CD8-positive, alpha-beta memory T cell (primary cell): ENCODE measurements at places on chromosomes 13 and 19. TPM values are rescaled to one million over a fixed set of nuclear protein-coding genes. Genes with fewer than 3 reads are reported as not detected.

GRCh38 chr19:1650650-1651567 is 1.5 kb downstream of the TCF3 start:
- no peaks in the 10 kb centered on the region for H3K27me3 ChIP-seq
- H3K4me1 ChIP-seq: peaks cover 13% of the 10 kb centered on the region
- peak overlapping the region; percentile 57 for H3K27ac ChIP-seq
- H3K36me3 ChIP-seq: no peaks in the 10 kb centered on the region
- peak; percentile 85 for DNase-seq

DNA sequence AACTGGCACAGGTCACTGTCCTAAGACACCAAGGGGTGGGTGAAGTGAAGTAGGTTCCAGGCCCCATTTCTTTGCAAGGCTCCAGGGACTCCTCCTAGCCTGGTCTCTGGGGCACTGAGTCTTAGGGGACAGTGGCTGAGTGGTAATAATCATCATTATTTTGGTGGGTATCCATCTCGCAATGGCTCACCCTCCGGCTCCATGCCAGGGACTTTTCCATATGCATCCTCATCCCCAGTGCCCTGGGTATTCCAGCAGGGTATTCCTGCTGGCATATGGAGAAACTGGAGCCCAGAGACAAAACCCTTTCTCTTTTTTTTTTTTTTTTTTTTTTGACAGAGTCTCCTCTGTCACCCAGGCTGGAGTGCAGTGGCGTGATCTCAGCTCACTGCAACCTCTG is 2.5 kb downstream of the PDE4A start:
- H3K27me3 ChIP-seq: peaks cover 46% of the 10 kb centered on the region
- DNase-seq: no peak
- H3K27ac ChIP-seq: no peak overlapping the region
- H3K4me1 ChIP-seq: peaks cover 73% of the 10 kb centered on the region

DNA sequence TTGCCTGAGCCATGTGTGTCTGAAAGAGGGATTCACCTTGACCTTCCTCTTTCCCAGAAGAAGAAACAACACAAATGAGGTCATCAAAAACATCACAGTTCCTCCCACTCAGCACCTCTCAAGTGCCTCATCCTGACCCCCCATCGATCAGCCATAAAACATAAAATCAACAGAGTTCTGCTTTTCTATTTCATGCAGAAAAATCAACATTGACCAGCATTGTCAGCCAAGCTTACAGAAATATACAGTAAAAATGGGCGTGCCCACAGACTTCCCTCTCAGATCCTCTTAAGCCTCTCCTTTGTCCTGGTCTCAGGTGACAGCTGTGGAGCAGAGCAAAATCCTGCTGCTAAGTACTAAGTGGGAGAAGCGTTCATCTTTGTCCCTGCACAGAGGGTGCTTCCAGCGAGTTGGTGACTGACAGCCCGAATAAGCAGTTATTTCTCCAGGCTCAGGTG is 213.3 kb downstream of the OLFM4 start:
- H3K27me3 ChIP-seq: no peaks in the 10 kb centered on the region
- H3K36me3 ChIP-seq: no peaks in the 10 kb centered on the region
- H3K4me1 ChIP-seq: no peaks in the 10 kb centered on the region
- DNase-seq: no peak
- no peak overlapping the region for H3K27ac ChIP-seq
- H3K4me3 ChIP-seq: no peak overlapping the region

DNA sequence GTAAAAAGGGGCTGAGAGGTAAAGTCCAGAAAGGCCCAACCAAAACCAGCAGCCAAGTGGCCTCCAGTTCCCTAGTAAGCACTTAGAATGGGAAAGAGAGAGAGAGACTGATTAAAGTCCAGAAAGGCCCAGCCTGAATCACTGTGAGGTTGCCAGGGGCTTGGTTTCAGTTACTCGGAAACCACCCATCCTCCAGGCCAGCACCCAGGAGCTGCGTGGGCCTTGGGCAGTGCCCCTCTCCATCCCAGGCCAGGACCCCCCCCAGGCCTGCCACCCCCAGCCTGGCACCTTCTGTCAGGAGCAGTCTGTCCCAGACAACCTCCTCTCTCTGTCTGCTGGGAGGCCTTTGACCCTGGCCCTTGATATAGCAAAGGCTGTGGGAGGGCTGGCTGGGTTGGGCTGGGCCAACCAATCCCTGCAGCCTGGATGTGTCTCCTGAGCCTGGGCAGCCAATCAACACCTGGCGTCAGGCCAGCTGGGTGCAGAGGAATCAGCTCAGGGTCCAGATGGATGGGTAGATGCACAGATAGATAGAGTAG is at the start of gene CYP4F2:
CYP4F2 (minus strand) TSS at position 337 of the 539 bp plus-strand sequence. CDS start 463 bp downstream, outside the sequence.
- H3K27ac ChIP-seq: no peak within 1 kb of the TSS
- no peak within 1 kb of the TSS for H3K4me3 ChIP-seq
- no peaks in the 10 kb centered on the region for H3K4me1 ChIP-seq
- no peak for DNase-seq
- H3K27me3 ChIP-seq: no peaks in the 10 kb centered on the region
- H3K36me3 ChIP-seq: no peaks in the 10 kb centered on the region

GRCh38 chr13:27270594-27271520 is at the start of gene RASL11A:
Gene RASL11A (plus strand): TSS chr13:27270830. CDS start chr13:27270945, 115 bp downstream.
- DNase-seq: peak; percentile 67
- H3K36me3 ChIP-seq: no peaks in the 10 kb centered on the region
- peak within 1 kb of the TSS; percentile 74 for H3K4me3 ChIP-seq
- peak within 1 kb of the TSS; percentile 8 for H3K27ac ChIP-seq
- peaks cover 6% of the 10 kb centered on the region for H3K4me1 ChIP-seq

DNA sequence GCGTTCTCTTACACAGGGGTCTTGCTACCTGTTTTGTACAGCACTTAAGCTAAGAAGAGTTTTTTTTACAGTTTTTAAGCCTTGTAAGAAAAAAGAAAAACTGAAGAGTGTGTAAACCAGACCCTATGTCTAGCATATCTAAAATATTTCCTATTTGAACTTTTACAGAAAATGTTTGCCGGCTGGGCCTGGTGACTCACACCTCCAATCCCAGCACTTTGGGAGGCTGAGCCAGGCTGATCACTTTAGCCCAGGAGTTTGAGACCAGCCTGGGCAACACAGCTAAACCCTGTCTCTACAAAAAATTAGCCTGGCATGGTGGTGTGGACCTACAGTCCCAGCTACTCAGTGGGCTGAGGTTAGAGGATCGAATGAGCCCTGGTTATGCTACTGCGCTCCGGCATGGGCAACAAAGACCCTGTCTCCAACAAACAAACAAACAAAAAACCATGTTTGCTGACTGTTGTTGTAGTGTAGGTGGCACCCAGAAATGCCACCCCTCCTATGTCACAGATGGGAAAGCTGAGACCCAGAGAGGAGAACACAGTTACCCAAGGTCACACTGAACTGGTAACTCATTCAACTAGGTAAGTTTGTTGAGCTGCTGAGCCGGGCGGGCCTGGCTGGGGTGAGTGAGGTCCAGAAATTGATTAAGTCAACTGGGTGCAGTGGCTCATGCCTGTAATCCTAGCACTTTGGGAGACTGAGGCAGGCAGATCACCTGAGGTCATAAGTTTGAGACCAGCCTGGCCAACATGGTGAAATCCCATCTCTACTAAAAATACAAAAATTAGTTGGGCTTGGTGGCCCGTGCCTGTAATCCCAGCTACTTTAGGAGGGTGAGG is 1.9 kb upstream of the VASP start:
- H3K4me3 ChIP-seq: peak overlapping the region; percentile 98
- no peaks in the 10 kb centered on the region for H3K36me3 ChIP-seq

- no peaks in the 10 kb centered on the region for H3K36me3 ChIP-seq
- H3K27me3 ChIP-seq: no peaks in the 10 kb centered on the region
Observed at GRCh38 chr13:44929692-44930091, 59.6 kb downstream of the NUFIP1 start.

GRCh38 chr19:17549085-17549740 is 6.2 kb upstream of the COLGALT1 start:
- H3K4me1 ChIP-seq: no peaks in the 10 kb centered on the region
- H3K36me3 ChIP-seq: no peaks in the 10 kb centered on the region
- H3K4me3 ChIP-seq: no peak overlapping the region
- H3K27ac ChIP-seq: no peak overlapping the region

DNA sequence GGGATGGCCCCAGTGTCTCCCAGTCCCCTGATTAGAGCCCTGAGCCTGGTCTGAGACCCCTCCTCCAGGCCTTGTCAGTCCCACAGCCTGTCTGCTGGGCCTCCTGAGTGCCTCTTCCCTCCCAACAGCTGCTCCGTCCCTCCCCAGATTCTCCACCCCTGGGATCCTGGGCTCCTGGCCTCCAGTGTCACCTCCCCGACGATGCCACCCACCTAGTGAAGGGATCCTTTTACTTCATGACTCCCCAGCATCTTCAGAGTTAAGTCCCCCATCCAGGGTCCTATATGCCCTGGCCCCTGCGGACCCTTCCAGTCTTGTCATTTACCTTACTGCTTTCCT is 4.4 kb upstream of the PRX start:
- no peak overlapping the region for H3K4me3 ChIP-seq
- peaks cover 12% of the 10 kb centered on the region for H3K4me1 ChIP-seq
- H3K36me3 ChIP-seq: no peaks in the 10 kb centered on the region
- no peak for DNase-seq
- peak overlapping the region; percentile 70 for H3K27ac ChIP-seq

- no peaks in the 10 kb centered on the region for H3K4me1 ChIP-seq
- no peaks in the 10 kb centered on the region for H3K27me3 ChIP-seq
- H3K4me3 ChIP-seq: no peak overlapping the region
- DNase-seq: no peak
Observed at GRCh38 chr19:2810141-2811091, 9.3 kb upstream of the ZNF554 start.

DNA sequence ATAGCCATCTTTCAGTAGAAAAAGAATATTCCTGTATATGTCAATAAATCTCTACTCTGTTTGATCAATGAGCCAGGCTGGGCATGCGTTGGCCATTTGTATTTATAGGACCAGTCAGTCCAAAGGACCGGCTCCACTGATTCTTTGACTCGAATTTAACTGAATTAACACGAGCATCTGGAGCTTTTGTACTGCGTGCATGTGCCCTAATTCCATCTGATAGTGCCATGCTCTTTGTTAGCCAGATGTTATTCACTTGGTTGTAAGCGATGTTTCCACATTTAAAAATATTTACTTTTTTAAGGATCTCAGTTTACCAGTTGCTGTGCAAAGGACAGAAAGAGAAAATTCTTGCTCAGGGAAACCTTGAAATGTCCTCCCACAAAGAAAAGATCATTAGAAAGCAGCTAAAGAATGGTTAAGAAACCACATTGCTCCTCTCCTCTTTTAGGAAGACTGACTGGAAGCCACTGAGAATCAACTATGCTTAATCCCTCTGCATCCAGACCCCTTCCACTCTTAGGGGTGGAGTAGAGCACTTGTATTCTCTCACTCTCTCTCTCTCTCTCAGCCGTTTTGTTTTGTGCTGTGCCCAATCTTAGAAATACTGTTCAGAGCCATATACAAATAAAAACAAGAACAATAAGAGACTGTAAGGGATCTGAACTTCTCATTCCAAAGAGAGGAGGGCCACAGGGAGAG is 165.8 kb downstream of the DCLK1 start:
- no peak for DNase-seq
- H3K27me3 ChIP-seq: no peaks in the 10 kb centered on the region
- H3K4me3 ChIP-seq: no peak overlapping the region
- no peaks in the 10 kb centered on the region for H3K36me3 ChIP-seq

DNA sequence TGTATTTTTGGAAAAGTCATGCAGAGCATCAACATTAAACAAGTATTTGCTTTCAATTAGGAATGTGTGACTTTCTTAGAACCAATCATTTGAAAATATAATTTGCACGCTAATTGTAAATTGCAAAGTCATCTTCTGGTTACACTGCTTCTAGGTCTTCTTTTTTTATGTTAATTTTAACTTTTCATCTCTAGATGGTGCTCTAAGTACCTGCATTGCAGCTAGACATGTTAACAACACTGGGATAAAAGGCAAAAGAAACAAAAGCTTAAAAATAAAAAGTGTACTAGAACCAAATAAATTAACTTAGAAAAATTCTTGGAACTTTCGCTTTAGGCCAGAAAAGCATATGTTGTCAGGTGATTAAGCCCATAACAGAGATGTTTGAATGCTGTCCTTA is 2758.2 kb downstream of the PCDH9 start:
- DNase-seq: no peak
- H3K4me1 ChIP-seq: no peaks in the 10 kb centered on the region
- H3K4me3 ChIP-seq: no peak overlapping the region
- no peaks in the 10 kb centered on the region for H3K36me3 ChIP-seq
- no peaks in the 10 kb centered on the region for H3K27me3 ChIP-seq

- no peak overlapping the region for H3K27ac ChIP-seq
- H3K36me3 ChIP-seq: no peaks in the 10 kb centered on the region
- DNase-seq: peak; percentile 13
- no peak overlapping the region for H3K4me3 ChIP-seq
- H3K27me3 ChIP-seq: no peaks in the 10 kb centered on the region
- peaks cover 27% of the 10 kb centered on the region for H3K4me1 ChIP-seq
Observed at GRCh38 chr13:97262058-97262457, 39.9 kb downstream of the MBNL2 start.

- H3K4me1 ChIP-seq: peaks cover 6% of the 10 kb centered on the region
- H3K4me3 ChIP-seq: peak overlapping the region; percentile 5
- peak overlapping the region; percentile 58 for H3K27ac ChIP-seq
- peak; percentile 6 for DNase-seq
Observed at GRCh38 chr13:50422181-50423148, 407.2 kb downstream of the KCNRG start.

DNA sequence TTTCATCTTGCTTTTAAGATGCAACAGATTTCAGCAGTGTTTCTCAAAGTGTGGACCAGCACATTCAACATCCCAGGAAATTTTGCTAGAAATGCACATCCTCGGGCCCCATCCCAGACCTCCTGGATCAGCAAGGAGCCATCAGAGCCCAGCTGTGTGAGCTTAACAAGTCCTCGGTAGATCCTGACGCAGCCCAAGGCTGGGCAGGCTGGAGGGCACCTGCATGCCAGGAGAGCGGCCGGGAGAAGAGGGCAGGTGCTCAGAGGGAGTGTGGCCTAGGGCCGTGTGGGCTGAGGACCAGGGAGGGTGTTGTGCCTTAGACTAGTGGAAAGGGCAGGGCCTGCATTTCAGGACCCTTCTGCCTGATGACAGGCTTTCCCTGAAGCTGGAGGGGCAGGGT is 2.2 kb upstream of the MCF2L start:
- no peaks in the 10 kb centered on the region for H3K27me3 ChIP-seq
- peaks cover 15% of the 10 kb centered on the region for H3K4me1 ChIP-seq
- no peak overlapping the region for H3K27ac ChIP-seq

GRCh38 chr19:41869374-41869955 is 7.6 kb upstream of the CD79A start:
- H3K4me3 ChIP-seq: no peak overlapping the region
- no peak for DNase-seq
- no peaks in the 10 kb centered on the region for H3K27me3 ChIP-seq
- H3K36me3 ChIP-seq: peaks cover 40% of the 10 kb centered on the region

DNA sequence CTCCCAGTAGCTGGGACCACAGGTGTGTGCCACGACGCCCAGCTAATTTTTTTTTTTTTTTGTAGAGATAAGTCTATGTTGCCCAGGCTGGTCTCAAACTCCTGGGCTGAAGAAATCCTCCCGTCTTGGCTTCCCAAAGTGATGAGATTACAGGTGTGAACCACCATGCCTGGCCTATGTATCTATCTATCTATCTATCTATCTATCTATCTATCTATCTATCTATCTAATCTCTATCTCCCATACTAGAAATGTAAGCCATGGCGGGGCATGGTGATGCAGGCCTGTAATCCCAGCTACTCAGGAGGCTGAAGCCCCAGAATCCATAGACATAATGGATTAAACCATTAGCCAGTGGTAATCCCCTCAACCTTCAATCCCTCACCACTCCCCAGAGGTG is 6.5 kb upstream of the SERTAD3 start:
- H3K4me3 ChIP-seq: no peak overlapping the region
- no peak overlapping the region for H3K27ac ChIP-seq
- H3K4me1 ChIP-seq: no peaks in the 10 kb centered on the region
- H3K36me3 ChIP-seq: no peaks in the 10 kb centered on the region
- H3K27me3 ChIP-seq: no peaks in the 10 kb centered on the region

The PRRG2 gene
- 1.2 TPM for total RNA-seq

The SUPT20H gene
- 51.6 TPM for total RNA-seq

The ZNF480 gene
- total RNA-seq: 5.6 TPM

The EBI3 gene
- 14.8 TPM for total RNA-seq

The MTUS2 gene
- total RNA-seq: not detected

The PSG6 gene
- not detected for total RNA-seq

The CCDC70 gene
- total RNA-seq: not detected

The NLRP9 gene
- not detected for total RNA-seq

The MTRF1 gene
- total RNA-seq: 18.8 TPM
